ENCODE measurements at places on chromosomes 12 and 14.

- no peak for DNase-seq
Observed at GRCh38 chr12:48814262-48815125, 3.8 kb upstream of the CACNB3 start.

DNA sequence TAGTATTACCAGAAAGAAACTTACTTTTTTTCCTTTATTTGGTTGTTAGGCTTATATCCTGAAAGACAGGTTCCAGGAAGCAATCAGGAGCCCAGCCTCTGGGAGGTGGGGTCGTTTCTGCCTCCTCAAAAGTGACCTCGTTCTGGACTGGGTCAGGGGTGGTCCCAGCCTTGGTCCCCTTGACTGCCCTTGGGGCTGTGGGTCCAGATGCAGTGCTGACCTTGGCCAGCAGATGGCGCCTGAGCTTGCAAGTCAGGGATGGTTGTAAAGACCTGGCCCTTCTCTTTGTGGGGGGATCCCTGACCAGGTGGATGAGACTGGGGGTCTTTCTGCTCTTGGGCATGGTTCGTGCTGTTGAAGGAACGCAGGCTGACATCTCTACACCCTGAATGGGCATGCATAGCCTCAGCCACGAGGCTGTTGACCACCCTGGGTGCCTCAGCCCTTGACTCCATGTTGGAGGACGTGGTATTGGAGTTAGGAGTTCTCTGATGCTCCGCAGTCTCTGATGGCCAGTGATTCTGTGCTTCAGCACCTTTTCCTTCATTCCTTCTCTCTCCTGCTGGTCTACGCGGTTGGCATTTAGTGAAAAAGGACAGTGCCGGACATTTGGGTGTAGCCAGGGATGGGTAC is 62.4 kb downstream of the ADCK1 start:
- DNase-seq = no peak

DNA sequence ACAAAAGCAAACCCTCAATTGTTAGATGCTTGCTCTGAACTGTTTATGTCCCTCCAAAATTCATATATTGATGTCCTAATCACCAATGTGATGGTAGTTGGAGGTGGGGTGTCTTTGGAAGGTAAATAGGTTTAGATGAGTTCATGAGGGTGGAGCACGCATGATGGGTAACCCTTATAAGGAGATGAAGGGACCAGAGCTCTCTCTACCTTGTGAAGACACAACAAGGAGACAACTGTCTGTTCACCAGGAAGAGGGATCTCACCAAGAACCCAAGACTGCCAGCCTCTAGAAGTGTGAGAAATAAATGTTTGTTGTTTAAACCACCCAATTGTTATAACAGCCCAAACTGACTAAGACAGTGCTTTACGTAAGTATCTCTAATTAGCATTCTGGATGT is 27.0 kb downstream of the DHRS2 start:
- DNase-seq = no peak

DNA sequence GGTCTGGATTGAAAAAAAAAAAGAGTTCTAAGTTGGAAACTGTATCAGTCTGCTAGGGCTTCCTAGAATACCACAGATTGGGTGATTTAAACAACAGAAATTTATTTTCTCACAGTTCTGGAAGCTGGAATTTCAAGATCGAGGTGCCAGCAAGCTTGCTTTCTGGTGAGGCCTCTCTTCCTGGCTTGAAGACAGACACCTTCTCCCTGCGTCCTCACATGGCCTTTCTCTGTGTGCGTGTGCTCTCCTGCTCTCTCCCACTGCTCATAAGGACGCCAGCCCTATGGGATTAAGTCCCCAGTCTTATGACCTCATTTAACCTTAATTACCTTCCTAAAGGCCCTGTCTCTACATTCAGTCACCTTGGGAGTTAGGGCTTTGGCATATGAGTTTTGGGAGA is 215.5 kb downstream of the PIK3C2G start:
- DNase-seq = no peak

DNA sequence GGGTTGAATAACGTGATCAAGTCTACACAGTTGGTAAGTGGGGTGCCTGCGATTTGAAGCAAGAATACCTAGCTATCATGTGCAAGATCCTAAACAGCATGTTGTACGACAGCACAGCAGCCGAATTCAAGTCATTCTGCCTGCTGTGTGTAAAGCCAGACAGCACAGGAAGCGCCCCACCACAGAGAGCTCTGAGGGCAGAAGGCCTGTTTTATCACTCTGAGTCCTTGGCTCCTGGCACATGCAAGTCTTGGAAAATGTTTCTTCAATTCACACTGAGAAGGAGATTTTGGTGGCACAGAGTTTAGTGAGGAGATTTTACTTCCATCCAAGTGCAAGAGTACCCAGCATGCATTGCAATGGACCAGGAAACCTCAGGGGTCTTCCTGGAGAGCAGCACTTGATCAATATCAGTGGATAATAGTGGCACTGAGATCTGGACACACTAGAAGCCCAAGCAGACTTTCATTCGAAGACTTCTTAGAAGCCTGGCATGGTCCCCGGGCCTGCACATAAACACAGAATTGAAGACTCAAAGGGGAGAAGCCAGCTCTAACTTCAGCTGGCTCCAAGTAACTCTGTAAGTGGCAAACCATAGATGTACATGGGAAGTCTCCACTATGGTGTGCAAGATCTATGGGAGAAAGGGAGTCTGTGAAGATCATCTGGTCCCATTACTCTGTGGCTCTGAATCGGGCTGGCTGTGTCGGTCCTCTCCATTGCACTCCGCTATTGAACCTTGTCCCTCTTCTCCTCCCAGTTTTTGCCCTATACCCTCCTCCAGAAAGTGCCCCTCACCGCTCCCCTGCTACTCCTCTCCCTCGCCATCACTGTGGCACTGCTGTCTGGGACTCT is 1.5 kb upstream of the KRT1 start:
- no peak for DNase-seq

Data from thoracic aorta (tissue), 2 donors.